ENCODE measurements at places on chromosomes 4 and X.

- DNase-seq = no peak
Measured at GRCh38 chr4:87007528-87008446, 73.0 kb downstream of the AFF1 start.

- DNase-seq = no peak
Measured at GRCh38 chr4:57973819-57974218, 863.6 kb upstream of the IGFBP7 start.

GRCh38 chr4:2348786-2349185 lies 69.7 kb downstream of the ZFYVE28 start:
- DNase-seq = no peak

GRCh38 chrX:136106920-136107528 lies 40.3 kb upstream of the FHL1 start:
- no peak for DNase-seq

GRCh38 chr4:114601304-114602052 lies 2.9 kb downstream of the UGT8 start:
- no peak for DNase-seq

DNA sequence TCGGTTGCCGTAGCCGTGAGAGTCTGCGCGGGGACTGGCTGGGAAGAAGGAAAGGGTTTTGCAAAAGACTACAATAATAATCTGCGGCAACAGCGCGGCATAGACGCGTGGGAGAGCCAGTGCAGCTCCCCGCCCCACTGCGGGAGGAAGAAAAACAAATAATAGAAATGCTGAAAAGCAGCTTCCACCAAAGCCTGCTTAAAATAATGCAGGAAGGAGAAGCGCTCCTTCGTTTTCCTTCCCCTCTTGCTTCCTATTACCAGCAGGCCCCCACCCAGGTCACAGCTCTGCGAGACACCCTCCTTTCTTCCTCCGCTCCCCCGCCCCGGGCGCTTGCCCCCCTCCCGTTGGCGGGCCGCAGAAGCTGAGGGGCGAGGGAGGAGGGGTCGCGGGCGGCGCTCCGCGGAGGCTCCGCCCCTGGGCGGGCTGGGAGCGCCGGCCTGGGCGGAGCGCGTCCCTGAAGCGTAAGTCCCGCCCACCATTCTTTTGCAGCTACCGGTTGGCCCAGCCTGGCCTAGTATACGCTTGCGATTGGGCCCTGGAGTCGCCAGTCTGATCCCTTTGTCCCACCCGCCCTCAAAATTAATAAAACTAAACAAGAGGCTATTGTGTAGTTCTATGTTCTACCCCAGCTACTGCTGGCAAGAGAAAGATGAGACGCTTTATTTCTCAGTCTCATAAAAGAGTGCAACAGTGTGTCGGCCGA lies 636 bp upstream of the AMOT start:
- DNase-seq = peak; percentile 47

DNA sequence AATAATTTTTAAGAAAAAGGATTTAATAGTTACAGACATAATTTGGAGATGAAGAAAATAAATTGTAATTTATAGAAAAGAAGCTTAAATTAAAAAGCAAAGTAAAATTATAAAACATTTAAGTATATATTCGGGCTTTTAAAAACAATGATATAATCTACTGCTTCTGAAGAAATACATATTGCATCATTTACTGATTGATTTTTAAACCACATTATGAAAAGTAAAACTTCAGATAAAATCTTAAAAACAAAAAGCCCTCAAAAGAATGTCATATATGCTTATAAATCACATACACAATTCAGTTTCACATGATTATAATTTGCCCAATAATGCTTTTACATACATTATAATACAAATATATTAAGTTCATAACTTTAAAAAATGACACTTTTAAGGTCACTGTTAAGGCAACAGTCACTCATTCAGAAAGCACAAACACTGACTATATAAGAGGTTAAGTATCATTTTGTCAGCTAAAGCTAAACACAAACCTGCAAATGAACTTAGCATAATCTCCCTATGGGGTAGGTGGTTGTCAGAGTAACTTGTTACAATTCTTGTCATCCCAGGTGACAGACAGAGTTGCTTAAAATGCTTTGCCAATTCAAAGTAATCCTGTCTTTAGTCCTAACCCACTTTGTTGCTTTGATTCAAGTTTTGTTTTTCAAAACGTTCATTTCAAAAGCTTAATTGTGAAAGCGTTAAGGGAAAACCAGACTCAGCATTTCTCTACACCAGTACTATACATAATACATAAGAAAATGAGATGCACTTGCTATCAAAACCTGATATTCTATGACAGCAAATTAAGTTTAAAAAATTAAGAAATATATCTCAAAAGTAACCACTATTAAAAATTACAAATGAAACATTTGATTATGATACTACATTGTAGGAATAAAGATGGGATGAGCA lies 90.6 kb upstream of the MAB21L2 start:
- no peak for DNase-seq

DNA sequence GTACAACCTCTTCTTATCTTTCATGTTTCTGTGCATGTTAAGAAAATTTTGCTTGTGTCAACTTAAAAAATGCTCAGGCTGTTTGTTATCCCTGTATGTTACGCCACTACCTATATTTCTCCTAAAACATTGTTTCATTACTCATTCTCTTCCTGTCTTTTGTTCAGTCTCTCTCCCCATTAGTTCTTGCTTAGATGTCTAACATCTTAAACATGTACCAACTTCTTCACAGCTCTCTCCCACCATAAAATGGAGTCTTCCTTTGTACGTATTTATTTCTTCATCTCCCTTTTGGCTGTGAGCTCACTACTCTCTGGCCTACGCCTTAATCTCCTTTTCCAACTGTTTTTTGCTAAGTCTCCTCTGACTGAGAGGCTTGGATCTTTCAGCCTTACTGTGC lies 36.4 kb downstream of the PCDH7 start:
- no peak for DNase-seq

DNA sequence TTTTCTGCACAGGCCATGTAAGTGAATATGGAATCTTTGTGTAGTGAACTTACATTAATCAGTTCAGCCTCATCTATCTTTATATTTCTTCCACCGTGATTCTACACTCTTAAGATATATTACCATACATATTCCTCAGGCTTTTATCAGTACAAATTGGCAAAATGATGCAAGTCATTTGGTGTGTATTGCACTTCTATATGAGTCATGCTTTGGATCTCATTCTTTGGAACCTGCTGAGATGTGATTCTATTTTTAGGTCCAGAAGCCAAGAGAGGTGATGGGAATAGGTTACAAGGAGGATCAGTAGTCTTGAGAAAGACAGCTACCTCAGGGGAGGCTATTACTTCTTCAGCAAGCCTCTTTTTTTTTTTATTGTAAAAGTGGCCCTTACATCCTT lies 204.4 kb downstream of the ZNF330 start:
- no peak for DNase-seq

DNA sequence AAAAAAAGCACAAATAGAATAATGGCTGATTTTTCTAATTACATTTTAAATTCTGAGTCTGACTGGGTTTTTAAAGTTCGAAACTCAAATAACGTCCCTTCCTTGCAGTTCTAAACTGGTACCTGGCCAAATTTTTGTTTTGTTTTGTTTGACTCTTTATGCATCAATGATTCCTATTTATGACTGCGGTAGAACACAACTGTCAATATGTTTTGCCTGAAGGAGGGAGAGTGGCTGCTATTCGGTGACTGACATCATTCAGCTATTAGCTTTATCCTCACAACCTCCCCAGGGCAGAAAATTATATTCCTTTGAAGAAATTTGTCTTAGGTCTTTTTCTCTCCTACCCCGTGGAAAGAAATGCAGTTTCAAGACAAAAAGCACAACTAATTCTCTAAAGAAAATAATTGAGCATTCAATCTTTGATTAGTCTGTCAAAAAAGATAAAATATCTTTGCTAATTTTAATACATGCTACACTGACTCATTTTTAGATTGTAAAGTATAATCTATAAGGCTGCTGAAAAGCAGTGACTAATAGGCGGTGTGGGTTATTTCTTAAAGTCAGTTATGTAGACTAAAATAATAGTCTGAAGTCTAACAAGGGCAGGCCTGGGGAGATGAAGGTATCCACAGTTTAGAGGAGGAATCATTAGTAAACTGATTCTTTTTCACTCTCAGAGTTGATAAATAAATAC lies 61.9 kb downstream of the TMEM150C start:
- DNase-seq = no peak

- no peak for DNase-seq
Measured at GRCh38 chr4:74618659-74619058, 173.7 kb downstream of the AREG start.

- no peak for DNase-seq
Measured at GRCh38 chr4:159765382-159765781, 662.5 kb downstream of the RAPGEF2 start.

DNA sequence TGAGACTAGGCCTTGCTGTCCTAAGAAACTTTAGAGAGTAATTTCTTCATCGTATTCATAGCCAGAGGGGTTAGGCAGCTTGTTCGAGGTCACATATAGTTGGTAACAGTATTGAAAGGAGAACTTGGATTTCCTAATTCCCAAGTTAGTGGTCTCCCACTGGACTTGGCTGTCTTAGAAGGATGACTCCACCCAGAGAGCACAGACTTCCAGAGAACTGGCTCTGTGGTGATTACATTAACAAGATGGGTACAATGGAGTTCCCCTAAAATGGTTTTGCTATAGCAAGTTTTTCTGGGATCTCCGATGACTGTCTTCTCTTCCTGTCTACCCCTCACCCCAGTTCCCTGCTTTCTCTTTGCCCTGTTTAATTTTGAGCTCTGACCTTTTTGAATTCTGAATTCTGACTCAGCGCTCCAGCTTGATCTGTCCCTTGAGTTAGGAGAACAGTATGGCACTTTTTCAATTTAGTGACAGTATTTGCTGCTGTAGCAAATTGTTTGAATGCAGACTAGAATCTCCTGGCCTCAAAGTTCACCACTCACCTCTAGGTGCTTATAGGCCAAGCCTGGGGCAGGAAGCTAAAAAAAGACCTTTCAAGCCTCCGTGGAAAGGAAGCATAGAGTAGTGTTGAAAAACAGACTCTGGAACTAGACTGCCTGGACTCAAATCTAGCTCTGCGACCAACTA lies 6.9 kb downstream of the MSN start:
- DNase-seq = no peak

DNA sequence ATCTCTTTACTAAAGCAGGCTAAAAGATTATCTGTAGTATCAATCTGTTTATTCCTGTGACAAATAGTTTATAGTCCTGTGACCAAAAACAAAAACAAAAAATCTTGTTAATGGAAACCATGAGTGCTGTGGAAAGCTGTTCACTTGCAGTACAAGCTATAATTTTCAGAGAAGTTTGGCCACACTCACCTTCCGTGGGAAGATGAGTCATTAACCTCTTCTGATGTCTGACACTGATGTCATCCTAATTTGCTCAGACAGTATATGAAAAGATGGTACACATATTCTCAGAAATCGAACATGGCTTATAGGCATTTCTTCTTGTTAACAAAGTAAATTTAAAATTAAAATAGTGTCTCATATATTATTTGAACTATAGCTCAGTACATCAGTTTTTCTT lies 19.9 kb upstream of the ENPP6 start:
- DNase-seq = no peak

- no peak for DNase-seq
Measured at GRCh38 chr4:3293401-3294391, 875 bp downstream of the RGS12 start.

- no peak for DNase-seq
Measured at GRCh38 chr4:169756971-169757574, 671 bp downstream of the HPF1 start.

DNA sequence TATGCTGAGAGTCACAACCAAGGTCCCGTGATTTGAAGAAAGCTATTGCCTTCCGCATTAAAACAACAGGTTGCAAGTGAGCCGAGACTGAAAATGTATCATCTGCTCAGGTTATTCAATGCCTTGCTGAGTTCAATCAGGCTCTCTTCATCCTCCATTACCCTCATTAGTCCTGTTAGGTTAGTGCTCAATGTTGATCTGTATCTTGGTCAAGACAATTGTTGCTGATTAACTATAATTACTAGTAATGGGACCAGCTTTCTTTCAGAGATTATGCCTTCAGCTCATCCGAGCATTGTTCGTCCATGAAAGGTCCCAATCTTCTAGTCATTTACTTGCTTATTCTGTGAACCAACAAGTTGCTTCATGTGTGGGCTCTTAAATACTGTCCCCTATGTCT lies 534.6 kb upstream of the FAM241A start:
- DNase-seq = no peak

GRCh38 chrX:116378961-116379360 lies 57.4 kb upstream of the SLC6A14 start:
- no peak for DNase-seq

DNA sequence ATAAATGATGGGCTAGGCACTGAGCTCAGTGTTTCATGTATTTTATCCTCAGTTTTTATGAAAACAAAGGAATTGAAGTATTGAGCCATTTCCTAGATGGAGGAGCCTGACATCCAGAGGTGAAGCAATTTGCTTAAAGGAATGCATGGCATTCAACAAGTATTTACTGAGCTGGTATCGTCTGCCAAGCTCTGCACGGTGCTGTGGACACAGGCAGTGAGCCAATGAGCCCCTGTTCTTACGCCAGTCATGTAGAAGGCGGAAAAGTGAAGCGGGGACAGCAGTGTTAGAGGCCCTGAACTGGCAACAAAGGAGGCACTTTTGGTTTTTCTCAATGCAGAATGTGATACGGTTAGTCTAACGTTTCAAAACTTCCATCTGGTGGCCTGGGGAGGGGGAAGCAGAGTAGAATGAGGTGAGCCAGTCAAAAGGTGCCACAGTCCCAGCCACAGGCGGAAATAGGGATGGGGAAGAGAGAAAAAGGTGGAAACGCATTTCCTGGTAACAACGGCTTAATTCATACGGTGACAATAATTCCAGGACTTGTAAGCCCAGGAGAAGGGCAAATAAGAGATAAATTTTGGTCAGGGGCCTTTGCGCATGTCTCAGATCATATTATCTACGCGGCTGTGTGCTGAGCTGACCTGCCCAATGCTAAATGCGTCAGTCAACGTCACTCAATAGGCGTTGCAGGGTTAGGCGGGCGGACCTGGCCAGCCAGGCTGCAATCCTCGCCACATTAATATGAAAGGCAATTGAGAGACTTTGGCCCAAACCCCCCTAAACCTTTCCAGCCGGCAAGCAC lies 133.9 kb downstream of the AFAP1 start:
- DNase-seq = no peak

GRCh38 chrX:108173874-108174273 lies 82.3 kb downstream of the ATG4A start:
- no peak for DNase-seq

DNA sequence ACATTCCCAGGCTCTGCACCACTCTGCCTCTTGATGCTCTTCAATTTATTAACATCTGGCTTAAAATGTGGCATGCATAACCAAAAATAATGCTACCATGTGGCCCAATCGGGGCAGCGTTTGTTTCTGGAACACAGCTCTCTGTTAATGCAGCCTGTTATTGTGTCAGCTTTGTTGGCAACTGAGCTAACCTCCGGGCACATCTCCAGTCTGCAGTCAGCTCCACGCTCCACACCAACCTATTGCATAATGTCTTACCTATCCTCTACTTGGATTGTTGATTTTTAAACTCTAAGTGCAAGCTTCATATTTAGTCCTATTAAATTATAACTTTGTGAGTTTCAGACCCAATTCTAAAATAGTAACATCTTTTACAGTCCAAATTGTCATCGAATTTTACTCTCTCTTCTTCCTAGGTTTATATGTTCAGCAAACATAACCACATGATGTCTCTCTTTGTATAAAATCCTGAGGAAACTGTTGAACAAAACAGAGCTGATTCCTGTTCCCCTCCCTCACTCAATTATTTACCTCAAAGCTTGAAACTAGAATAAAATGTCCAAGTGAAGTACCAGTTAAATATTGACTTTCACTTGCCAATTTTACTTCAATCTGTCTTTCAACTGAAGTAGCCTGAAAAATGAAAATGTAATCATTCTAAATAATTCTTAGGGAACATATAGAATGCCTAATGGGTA lies 92.2 kb upstream of the RAPGEF2 start:
- no peak for DNase-seq
